ENCODE measurements at places on chromosomes 13 and 19. TPM values are rescaled to one million over a fixed set of nuclear protein-coding genes. Genes with fewer than 3 reads are reported as not detected.
A peak's percentile ranks its signal among the peaks of the same experiment; 100 is the strongest.

DNA sequence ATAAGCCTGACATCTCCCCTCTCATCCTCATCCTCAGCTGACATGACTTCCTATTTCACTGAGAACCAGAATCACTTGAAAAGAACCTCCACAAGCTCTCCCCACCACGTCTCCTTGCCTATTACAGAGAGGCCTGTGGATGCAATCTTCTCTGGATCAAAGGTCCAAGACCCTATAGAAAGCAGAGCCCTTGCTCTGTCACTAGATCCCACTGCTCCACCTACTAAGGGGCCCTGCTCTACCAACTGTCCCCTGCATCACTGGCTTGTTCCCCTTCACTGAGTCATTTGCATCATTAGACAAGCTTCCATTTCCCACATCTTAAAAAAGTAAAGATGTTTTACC, 40.8 kb downstream of the RCBTB2 start:
- no peaks in the 10 kb centered on the region for H3K36me3 ChIP-seq
- no peaks in the 10 kb centered on the region for H3K4me1 ChIP-seq
- H3K4me3 ChIP-seq, result no peak overlapping the region
- H3K27ac ChIP-seq, result peak overlapping the region; percentile 28

The PRR20A gene
- polyA plus RNA-seq, result not detected

The CNFN gene
- polyA plus RNA-seq, result 8.3 TPM

DNA sequence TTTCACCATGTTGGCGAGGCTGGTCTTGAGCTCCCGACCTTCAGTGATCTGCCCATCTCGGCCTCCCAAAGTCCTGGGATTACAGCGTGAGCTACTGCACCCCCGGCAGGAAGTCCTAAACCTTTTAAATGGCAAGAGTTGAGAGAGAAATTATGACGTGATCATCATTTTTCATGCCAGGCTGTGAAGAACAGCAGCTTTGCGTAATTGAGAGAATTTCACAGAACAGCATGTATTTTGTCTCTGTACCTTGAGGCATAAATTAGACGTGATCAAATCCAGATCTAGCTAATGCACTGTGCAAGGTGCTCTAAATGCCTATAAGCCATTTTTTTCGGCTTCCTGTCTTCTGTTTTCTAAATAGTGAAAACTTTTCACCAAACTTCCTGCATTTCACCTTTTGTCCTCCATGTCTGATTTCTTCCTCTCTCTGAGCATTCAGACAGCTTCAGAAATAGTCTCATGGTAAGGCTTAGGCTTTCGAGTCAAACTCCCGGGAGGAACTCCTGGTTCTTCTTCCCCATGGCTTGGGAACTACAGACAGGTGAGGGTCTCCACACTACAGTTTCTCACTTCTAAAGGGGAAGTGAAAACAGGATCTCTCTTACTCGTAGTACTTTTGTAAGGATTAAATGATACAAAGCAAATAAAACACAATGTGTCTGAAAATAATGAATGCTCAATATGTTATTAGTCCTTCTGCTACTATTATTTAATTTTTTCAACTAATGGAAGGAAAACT, 51.0 kb downstream of the WDFY2 start:
- peak overlapping the region; percentile 81 for H3K27ac ChIP-seq
- no peaks in the 10 kb centered on the region for H3K36me3 ChIP-seq
- H3K27me3 ChIP-seq, result no peaks in the 10 kb centered on the region
- no peak overlapping the region for H3K4me3 ChIP-seq
- DNase-seq, result no peak

Measured in hepatocyte (in vitro differentiated cells).